ENCODE measurements at places on chromosomes 6 and 20. TPM values are rescaled to one million over a fixed set of nuclear protein-coding genes. Genes with fewer than 3 reads are reported as not detected.

RAE1 gene
- total RNA-seq: 31.8 TPM

DNA sequence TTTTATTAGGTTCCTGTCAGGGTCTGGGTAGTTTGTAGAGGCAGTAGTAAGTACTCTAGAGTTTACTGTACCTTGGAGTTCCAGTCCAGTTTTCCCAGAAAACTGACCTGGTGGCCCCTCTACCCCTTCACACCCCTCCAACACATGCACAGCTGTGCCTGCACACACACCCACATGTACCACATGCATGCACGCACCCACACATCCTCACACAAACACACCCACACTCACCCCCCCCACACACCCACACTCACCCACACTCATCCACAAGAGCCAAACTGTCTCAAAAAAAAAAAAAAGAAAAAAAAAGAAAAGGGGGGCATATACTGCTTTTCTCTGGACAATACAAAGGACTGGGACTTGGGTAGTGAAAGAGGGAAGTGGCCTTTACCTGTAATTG, 570.5 kb downstream of the QKI start:
- H3K4me3 ChIP-seq: no peak overlapping the region
- no peak overlapping the region for H3K27ac ChIP-seq
- no peak for DNase-seq
- no peaks in the 10 kb centered on the region for H3K36me3 ChIP-seq
- peaks cover 6% of the 10 kb centered on the region for H3K4me1 ChIP-seq

- DNase-seq: no peak
- no peaks in the 10 kb centered on the region for H3K27me3 ChIP-seq
- no peak overlapping the region for H3K27ac ChIP-seq
- no peaks in the 10 kb centered on the region for H3K36me3 ChIP-seq
These were observed 247.9 kb upstream of the RAB32 start for GRCh38 chr6:146295695-146296094.

- peaks cover 19% of the 10 kb centered on the region for H3K27me3 ChIP-seq
- DNase-seq: no peak
- H3K27ac ChIP-seq: no peak overlapping the region
- H3K4me1 ChIP-seq: no peaks in the 10 kb centered on the region
- H3K36me3 ChIP-seq: no peaks in the 10 kb centered on the region
These were observed 5.7 kb downstream of the LAMA2 start for GRCh38 chr6:128888444-128889175.

HCRTR2 gene
- not detected for total RNA-seq

TRAPPC3L gene
- not detected for total RNA-seq

SLC44A4 gene
- not detected for total RNA-seq
